ENCODE measurements at places on chromosomes 2 and 18.

GRCh38 chr18:47313901-47314300 lies 62.4 kb upstream of the SKOR2 start:
- no peak for DNase-seq

- no peak for DNase-seq
Measured at GRCh38 chr2:84931384-84931821, 25.9 kb downstream of the TMSB10 start.

GRCh38 chr18:8752329-8752728 lies 47.0 kb downstream of the MTCL1 start:
- no peak for DNase-seq

DNA sequence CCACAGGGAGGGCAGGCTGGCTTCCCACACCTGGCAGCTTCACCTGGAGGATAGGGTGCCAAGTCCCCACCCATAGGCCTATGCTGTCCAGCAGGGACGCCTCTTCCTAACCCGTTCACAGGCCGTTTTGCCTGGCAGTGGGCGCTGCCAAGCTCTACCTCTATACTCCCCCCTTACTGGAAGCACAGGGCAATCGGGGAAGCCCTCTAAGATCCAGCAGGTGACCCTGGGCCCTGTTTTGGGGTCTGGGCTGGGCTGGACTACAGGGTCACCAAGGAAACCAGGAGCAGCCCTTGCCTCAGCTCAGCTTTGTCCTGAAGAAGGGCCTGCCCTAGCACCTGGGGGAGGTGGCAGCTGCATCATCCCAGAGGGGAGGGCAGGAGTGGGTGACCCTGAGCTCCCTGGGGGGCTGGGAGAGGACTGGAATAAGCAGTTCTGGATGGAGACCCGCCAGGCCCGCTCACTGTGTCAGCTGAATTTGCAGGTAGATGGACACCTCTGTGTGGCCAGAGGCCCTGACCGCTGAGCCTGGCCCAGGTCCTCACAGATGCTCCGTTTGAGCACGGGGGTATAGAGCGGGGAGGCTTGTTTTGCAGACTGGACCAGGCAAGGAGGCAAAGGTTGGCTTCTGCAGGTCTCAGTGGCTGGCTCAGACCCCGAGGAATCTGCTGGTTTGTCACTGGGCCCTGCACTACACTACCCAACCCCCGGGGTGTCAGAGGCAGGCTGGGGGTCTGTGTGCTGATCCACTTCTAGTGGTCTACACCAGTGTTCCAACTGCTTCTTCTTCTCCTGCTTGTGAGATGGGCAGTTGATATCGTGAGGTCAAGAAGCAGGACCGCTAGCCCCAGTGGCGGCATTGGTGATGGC lies 163.1 kb downstream of the ASB1 start:
- DNase-seq = no peak

DNA sequence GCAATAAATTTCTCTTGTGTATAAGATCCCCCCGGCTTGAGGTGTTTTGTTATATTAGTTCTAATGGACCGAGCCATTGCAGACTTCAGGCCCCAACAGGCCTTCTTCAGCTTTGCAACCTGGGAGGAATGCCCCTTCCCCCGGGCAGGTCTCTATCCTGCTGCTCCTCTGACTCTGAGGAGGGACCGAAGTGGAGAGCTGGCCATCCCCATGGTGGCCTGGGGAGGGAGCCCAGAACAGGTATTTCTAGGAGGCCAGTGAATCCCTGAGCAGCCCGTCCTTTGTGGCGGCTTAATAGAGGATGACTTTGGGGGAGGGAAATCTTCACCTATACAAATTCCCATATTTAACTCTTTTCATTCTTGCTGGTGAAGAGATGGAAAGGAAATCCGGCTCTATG lies 715.8 kb upstream of the SOX11 start:
- no peak for DNase-seq

DNA sequence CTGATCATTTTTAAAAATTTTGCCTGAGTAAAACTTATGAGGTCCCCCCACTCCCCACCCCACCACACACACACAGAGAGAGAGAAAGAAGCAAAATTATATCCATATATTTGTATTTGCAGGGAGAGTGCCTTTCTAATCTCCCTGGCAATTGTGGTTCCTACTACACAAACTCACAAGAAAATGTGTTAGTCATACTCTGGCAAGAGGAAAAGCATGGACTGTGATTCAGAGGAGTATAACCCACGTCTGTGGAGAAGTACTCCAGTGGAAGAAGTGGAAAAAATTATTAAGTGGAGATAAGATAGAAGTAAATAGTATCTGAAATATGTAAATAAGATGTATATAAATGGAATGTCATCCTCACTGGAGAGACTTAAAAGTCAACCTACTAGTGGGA lies 114.0 kb downstream of the DSEL start:
- DNase-seq = no peak

DNA sequence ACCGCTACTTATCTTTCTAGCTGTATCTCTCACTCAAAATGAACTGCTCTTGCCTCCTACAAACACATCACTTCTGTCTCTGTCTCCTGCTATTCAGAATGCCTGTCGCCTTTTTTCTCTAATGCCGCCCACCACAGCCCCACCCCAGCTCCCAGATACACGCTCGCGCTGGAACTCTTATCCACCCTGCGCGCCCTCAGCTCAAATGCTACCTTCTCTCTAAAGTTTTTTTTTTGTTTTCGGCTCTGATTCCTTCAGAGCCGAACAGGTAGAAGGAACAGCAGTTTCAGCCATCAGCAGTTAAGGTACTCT lies 3.9 kb upstream of the SOS1 start:
- no peak for DNase-seq

- no peak for DNase-seq
Measured at GRCh38 chr2:158187908-158188307, 86.2 kb downstream of the UPP2 start.

GRCh38 chr2:70757360-70757759 lies 10.6 kb downstream of the ADD2 start:
- DNase-seq = no peak

DNA sequence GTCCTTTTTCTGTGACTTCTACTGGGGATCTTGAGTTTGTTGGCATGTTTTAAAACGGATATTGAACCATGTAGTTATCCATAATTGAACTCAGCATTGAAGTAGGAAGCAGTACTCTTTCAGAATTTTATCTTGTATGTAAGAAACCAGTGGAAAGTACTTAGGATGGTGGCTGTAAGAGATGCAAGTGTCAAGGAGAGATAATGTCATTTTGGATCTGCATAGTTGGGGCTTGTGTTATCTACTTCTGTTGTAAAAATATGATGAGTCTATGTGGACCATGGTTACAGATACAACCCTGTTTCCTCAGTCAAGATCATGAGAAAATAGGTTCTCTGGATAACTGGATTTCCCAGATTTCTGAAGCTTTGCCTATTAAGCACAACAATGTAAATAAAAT lies 113.7 kb downstream of the NAB1 start:
- no peak for DNase-seq

GRCh38 chr2:12718711-12719399 lies 2.1 kb downstream of the TRIB2 start:
- DNase-seq = no peak

DNA sequence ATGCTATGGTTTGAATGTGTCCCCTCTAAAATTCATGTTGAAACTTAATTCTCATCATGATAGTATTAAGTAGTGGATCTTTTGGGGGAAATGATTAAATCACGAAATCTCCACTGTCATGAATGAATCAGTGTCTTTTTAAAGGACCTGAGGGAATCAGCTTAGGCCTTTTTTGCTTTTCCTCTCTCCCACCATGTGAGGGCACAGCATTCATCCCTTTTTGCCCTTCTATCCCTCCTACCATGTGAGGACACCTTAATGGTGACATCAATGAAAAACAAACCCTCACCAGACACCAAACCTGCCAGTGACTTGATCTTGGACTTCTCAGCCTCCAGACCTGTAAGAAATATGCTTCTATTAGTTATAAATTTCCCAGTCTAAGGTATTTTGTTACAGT lies 247.1 kb upstream of the UBE2E3 start:
- no peak for DNase-seq

DNA sequence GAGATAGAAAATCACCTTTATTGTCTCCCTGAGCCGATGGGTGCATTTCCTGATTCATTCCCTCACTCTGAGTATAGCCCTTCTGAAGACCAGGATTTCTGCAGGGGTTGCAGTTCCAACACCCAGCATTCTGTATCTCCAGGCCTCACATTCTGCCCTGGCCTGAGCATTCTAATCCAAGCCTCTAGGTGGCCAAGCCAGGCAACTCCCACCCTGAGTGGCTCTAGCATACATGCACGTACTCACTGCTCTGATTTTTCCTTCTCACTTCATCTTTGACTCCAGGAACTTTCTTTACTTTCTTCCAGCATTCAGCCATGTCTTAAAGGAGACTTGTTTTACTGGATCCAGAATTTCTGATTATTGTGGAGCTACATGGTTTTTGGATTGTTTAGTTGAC lies 100.7 kb upstream of the STK39 start:
- no peak for DNase-seq

DNA sequence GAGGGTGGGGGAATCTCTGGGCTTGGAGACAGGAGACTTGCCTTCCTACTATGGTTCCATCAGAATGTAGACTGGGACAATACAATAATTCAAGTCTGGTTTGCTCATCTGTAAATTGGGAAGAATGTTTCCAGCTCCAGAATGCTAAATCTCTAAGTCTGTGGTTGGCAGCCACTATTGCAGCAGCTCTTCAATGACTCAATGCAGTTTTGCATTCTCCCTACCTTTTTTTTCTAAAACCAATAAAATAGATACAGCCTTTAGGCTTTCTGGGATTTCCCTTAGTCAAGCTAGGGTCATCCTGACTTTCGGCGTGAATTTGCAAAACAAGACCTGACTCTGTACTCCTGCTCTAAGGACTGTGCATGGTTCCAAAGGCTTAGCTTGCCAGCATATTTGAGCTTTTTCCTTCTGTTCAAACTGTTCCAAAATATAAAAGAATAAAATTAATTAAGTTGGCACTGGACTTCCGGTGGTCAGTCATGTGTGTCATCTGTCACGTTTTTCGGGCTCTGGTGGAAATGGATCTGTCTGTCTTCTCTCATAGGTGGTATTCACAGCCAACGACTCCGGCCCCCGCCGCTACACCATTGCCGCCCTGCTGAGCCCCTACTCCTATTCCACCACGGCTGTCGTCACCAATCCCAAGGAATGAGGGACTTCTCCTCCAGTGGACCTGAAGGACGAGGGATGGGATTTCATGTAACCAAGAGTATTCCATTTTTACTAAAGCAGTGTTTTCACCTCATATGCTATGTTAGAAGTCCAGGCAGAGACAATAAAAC lies 6.5 kb downstream of the TTR start:
- no peak for DNase-seq

GRCh38 chr2:152861349-152861942 lies 143.0 kb downstream of the ARL6IP6 start:
- DNase-seq = no peak

DNA sequence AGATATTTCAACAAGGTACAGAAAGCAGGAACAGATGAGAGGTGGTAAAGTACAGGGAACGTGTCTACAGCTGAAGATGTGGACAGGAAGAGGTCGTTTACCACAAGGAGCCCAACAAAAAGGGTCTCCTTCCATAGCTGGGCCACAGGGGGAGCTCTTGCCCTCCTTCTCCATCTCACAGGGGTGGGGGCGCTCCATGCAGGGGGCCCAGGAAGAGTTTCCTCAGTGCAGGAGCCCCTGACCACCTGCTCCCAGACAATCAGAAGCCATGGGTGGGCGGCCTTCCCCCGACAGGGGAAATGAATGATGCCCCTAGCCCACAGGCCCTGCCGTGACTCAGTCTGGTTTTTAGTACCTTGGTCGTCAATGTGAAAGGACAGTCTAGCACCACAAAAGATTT lies 163.6 kb upstream of the ZNF516 start:
- DNase-seq = no peak

GRCh38 chr2:215338883-215339679 lies 27.2 kb downstream of the ATIC start:
- DNase-seq = no peak

DNA sequence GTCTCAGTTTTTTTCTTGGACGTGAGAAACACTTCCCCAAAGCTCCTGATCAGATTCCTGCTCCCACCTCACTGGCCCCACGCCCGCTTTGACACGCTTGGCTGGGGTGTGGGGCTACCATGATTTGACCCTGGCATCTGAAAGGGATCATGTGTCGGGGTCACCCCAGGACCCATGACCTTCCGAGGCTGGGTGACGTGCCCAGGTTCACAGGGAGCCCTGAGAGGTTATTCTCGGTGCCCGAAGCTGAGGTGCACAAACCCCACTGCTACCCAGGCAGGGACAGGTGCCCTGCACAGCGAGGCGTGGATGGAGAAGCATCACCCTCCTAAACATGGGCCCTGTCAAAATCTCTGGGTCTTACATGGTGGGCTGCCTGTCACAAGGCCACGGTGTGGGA lies 404.1 kb downstream of the GALR1 start:
- DNase-seq = no peak

- DNase-seq = no peak
Measured at GRCh38 chr2:28401411-28401810, 8.8 kb downstream of the FOSL2 start.

- no peak for DNase-seq
Measured at GRCh38 chr2:102967451-102967850, 205.6 kb downstream of the TMEM182 start.

- no peak for DNase-seq
Measured at GRCh38 chr2:53450923-53451322, 316.7 kb upstream of the CHAC2 start.

GRCh38 chr2:213923543-213923942 lies 487.3 kb upstream of the VWC2L start:
- no peak for DNase-seq

GRCh38 chr2:239876948-239877289 lies 148.2 kb downstream of the NDUFA10 start:
- DNase-seq = no peak

GRCh38 chr18:69631281-69631680 lies 230.6 kb downstream of the DOK6 start:
- DNase-seq = no peak

DNA sequence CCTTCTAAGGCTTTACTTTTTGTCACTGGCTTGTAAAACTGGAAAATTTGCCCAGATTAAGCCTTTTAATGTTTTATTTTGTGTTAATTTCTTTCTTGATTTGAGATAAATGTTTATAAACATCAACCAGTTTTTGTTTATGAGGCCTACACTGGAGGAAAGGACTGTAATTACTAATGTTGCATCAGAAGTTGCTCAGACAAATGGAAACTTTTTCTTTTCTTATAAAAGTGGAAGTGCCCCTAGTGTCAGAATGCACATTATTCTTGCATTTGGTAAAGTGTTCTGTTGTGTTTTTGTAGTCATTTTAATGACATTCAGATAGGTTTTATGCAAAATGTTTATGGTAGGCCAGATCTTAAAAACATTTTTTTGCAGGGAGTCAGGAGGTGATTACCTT lies 25.3 kb downstream of the LCLAT1 start:
- DNase-seq = no peak

- DNase-seq = no peak
Measured at GRCh38 chr2:224347176-224348051, 54.5 kb downstream of the FAM124B start.

Measured in memory B cell (primary cell).